CMK (cell line): ENCODE measurements at places on chromosomes 5 and 9.

- DNase-seq = no peak
These were observed 40.8 kb downstream of the PRRC1 start for GRCh38 chr5:127558273-127558672.

GRCh38 chr5:55502759-55503158 lies 32.0 kb downstream of the PLPP1 start:
- DNase-seq = no peak

DNA sequence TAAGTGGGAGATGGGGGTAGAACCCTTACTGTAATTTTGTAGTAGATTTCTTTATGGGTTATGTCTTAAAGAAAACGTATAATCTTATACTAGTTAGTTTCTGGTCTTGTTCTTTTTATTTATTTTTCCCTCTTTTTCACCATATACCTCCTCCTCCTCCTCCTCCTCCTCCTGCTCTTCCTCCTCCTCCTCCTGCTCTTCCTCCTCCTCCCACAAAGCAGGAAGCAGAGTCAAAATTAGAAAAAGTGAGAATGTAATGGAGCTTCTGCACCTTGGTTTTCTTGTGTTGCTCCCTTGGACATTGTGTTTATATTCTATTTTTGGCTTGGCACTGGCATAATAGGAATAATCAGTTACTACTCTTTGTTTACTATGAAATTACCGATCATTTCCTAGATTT lies 4.5 kb downstream of the MACIR start:
- DNase-seq = no peak

GRCh38 chr5:149831492-149831891 lies 101.4 kb downstream of the PPARGC1B start:
- no peak for DNase-seq

- DNase-seq = no peak
These were observed 32.4 kb upstream of the NFIB start for GRCh38 chr9:14346231-14346791.

GRCh38 chr5:170365831-170366230 lies 23.3 kb downstream of the KCNMB1 start:
- DNase-seq = no peak

DNA sequence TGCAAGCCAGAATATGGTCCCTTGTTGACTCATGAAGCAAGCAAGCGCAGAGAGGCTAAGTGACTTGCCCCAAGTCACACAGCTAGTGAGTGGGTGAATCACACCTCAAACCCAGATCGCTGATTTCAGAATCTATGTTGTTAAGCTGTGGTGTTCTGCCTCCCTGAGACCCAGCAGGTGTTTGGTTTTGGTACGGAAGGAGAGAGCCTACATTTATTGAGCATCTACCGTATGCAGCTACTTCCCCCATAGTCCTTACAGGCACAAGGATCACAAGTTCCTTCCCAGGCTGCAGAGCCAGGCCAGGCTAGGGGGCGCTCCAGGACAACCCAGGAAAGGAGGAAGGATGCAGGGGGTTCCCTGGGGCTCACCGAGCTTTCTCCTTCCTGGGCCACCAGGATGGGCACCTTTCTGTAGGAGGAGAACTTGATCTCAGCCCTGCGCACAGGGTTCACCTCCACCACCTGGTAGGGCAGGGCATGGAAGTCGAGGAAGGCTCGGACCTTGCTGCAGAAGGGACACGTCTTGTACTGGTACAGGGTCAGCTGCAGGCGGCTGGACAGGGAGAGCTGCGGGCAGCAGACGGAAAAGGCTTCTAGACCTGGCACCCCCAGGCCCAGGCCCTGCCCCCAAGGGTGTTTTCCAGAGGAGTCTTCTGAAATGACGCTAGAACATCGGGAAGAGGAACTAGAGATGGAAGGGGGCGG lies 2.5 kb downstream of the PTGES2 start:
- DNase-seq = peak; percentile 54

GRCh38 chr9:33332011-33332410 lies 41.7 kb downstream of the NFX1 start:
- no peak for DNase-seq

DNA sequence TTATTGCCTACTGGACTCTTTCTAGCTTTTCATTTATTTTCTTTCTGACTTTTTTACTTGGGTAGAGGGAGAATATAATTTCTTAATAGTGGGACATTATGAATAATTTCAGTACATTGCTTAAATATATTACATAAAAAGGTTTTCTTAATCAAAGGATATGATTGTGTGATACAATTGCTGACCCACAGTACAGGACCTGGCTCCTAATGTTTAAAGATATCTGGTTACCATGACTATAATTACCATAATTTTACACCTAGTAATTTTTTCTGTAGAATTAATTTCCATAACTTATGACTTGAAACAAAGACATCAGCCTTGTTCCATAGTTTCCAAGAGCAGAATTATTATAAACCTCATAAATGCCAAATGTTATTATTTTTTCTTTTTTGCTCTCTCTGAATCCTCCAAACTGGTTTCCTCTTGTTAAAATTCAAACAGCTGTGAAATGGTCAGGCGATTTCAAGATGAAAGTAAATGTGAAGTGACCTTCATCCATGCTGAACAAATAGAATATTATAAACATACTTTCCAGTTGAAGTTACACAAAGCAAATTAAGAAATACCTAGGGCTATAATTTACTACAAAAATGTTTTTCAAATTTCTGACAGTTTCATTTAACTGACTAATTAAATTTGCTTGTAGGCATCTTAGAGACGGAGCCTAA lies 301.2 kb upstream of the TYRP1 start:
- no peak for DNase-seq

GRCh38 chr5:22471154-22471553 lies 382.0 kb downstream of the CDH12 start:
- no peak for DNase-seq

DNA sequence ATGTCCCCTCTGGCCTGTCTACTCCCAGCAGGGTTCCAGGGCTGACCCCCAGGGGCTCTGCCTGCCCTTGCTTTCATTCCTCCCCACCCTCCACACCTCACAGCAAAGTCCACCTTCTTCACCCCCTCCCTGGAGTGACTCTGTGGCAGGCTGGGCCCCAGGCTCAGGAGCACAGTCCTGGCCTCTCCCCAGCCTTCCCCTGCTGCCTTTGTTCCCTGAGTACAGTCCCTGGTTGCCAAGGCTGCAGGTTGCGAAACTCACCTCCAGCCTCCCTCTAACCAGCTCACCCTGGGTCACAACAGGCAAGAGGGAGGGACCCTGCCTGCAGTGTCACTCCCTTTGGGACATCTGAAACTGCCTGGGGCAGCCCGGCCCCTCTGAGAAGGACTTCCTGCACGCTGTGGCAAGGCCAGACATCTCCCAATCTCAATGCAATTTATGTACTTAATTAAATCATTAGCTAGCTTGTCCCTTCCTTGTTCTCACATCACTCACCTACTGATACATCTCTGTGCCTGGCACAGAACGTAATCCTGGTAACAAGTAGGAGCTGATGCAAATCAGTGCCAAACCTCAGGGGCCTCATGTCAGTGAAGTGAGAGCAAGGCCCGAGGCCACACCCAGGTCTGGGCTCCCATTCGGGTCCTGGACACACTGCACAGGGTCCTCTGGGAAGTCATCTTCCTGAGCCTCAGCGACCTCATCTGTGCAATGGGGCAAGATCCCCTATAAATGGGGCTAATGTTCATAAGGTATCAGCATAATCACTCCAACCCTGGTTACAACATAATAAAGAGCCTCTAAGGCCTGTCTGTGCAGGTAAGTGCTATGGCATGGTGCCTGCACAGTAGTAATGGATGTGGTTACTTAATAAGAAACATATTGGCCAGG lies 27.3 kb upstream of the TRIM14 start:
- no peak for DNase-seq

GRCh38 chr9:24899463-24899862 lies 353.8 kb upstream of the IZUMO3 start:
- DNase-seq = no peak

GRCh38 chr5:38113456-38113855 lies 144.9 kb upstream of the EGFLAM start:
- no peak for DNase-seq

- no peak for DNase-seq
These were observed 16.8 kb downstream of the BNIP1 start for GRCh38 chr5:173161148-173161547.

DNA sequence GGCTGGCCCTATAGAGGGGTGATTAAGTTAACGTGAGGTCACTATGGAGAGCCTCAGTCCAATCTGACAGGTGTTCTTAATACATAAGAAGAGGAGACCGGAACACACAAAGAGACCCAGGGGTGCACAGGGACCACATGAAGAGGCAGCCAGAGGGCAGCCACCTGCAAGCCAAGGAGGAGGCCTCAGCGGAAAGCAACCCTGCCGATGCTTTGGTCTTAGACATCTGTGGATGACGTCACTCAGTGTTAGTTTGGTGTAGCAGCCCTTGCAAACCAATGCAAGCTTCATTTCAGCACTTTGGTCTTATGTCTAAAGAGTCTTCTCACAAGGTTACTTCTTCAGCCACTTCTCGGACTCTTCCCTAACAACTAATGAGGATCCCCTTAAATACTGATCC lies 47.6 kb upstream of the GRHPR start:
- no peak for DNase-seq

DNA sequence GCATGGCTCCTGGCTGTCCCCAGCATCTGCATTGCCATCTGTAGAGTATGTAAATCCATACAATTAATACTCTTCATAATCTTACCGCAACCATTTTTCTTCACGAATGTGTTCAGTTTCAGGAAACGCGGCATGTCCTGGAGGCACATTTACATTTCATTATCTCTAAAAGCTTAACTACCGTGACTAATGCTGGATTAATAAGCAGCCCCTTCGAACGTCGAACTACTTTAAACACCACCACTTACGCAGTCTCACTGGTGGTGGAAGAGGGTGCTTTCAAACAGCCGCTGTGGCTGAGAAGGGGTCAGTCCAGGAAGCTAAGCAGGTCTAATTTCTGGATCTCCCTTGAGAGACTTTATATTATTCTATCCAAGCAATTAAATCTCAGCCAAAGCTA lies 85.6 kb downstream of the C5orf15 start:
- DNase-seq = no peak

GRCh38 chr5:36934740-36935356 lies 58.3 kb downstream of the NIPBL start:
- no peak for DNase-seq

DNA sequence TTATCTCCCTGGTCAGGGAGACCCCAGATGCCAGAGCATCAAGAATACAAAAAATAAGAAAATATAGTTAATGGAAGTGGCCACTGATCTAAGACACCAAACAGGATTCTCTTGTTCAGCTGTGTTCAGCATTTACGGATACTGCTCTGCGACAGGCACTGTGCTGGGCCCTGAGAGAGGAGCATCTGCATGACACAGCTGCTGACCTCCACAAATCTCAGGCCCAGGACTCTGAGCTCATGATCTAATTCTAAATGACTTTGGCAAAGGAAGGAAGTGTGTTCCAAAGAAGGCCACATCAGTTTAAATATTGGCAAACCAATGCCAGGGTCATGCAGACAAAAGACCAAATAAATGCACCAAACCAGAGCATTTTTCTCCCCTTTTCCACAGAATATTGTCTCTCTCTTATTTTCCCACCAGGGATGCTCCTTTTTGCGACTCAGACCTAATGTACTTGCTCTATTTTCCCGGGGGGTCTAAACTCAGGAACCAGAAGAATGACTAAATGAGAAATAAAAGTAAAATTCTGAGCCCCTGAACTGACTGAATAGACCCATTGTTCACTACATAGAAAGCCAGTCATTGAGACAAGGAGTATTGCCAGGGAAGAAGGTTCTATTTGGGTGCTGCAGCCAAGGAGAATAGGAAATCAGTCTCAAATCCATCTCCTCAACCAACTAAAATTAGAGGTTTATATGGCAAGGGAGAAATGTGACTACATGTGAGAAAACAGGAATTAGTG lies 1.4 kb upstream of the AGGF1 start:
- no peak for DNase-seq

GRCh38 chr5:59789197-59789596 lies 104.3 kb downstream of the PDE4D start:
- no peak for DNase-seq

- no peak for DNase-seq
These were observed 9.0 kb upstream of the PRR7 start for GRCh38 chr5:177437623-177438022.

DNA sequence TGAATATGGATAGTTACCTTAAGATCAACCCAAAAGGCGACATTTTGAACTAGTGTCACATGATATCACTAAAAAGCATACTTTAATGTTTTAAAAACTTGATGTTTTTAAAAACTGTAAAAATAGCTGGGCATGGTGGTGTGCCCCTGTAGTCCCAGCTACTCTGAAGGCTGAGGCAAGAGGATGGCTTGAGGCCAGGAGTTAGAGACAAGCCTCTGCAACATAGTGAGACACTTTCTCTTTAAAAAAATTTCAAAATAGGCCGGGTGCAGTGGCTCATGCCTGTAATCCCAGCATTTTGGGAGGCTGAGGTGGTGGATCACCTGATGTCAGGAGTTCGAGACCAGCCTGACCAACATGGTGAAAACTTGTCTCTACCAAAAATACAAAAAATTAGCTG lies 129.5 kb downstream of the NPR3 start:
- no peak for DNase-seq

- DNase-seq = no peak
These were observed 21.3 kb downstream of the PWWP2A start for GRCh38 chr5:160097991-160098390.

DNA sequence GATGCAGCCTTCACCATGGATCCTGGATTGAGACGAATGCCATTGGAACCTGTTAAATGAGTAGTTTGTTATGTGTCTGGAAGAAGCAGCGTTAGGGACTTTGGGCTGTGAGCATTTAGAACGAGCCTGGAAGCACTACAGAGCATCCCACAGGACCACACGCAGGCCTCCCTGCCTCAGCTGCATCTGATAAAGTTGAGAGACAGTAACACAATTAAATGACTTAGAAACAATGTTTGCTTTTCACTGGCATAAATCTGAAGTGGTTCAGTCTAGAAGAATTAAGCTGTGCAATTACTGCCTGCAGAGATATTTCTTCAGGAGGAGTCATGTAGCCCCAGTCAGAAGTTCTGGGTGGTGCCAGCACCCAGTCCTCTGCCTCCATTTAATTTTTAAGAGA lies 9.8 kb upstream of the TLX3 start:
- no peak for DNase-seq
